IPS DF 19.7 (cell line): ENCODE measurements at places on chromosomes 3 and 15.

DNA sequence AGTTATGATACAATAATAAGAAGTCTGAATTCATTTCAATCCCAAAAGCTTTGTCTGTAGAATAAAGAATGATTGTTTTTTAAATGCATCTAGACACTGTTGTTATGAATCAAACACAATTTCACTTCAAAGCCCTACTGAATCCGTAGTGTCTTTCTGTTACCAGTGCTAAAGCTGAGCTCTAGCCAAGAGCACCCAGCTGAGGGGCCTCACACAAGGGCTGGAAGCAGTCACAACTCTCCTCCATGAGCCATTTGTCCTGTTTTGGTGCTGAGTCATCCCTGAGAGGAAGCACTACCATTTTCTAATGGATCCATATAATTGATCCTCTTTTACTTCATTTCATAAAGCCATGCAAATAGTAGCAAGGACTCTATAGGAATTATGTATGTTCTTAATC lies 158.2 kb upstream of the ANKRD28 start:
- DNase-seq, result no peak

DNA sequence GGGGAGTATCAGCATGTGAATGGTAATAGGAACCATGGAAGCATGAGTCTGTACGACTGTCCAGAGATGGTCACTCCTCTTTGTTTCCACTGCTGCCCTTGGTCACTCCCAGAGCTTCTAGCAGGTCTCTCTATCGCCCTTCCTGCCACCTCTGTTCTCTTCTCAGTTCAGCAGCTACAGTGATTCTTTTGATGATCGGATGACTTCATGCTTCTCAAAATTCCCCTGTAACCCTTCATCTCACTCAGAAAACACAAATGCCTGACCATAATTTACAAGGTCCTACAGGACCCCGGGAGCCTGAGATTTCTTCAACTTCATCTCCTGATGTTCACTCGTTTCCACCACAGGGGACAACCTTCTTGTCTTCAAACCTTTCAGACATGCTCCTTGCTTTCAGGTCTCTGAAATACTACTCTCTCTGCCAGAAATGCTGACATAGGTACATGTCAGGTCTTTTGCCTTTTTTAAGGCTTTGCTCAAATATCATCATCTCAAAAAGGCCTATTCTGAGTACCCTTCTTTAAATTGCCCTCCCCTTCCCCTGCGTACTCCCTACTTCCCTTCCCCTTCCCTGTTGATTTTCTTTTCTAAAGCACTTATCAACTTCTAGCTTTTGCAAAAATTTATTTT lies 42.1 kb upstream of the BHLHE40 start:
- DNase-seq, result no peak

- no peak for DNase-seq
Observed at GRCh38 chr3:143330296-143330868, 210.8 kb downstream of the CHST2 start.

- no peak for DNase-seq
Observed at GRCh38 chr3:129417326-129417725, 11.1 kb downstream of the EFCAB12 start.

- DNase-seq, result no peak
Observed at GRCh38 chr3:33146791-33147445, 33.1 kb downstream of the CRTAP start.

GRCh38 chr3:154775821-154776548 lies 304.1 kb upstream of the MME start:
- DNase-seq, result no peak

GRCh38 chr15:78232951-78233350 lies 1.4 kb downstream of the ACSBG1 start:
- no peak for DNase-seq

- DNase-seq, result no peak
Observed at GRCh38 chr3:99960123-99960878, 142.6 kb downstream of the CMSS1 start.

- no peak for DNase-seq
Observed at GRCh38 chr3:131421301-131421700, 39.7 kb downstream of the NUDT16 start.
